Fibroblast of gingiva (primary cell): ENCODE measurements at places on chromosomes 5 and 9.

DNA sequence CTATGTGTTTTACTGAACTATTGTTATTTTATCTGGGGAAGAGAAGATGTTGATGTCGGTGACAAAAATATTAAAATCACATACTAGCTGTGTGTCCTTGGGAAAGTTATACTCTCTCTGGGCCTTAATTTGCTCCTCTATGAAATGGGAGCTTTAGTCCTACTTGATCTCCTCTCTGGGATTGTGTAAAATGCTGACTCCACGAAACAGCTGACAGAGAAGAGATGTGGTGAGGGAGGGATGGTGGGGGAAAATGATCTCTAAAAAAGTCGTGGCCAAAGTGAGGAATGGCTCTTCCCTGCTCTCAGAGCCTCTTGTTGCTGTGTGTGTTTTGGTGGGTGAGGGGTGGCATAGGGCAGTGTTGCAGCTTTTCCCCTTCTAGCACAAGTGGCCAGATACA lies 173.7 kb downstream of the MELK start:
- DNase-seq = no peak

GRCh38 chr9:80383331-80383730 lies 811.6 kb downstream of the TLE4 start:
- no peak for DNase-seq

GRCh38 chr5:179796877-179797608 lies 3.3 kb downstream of the LTC4S start:
- DNase-seq = no peak

DNA sequence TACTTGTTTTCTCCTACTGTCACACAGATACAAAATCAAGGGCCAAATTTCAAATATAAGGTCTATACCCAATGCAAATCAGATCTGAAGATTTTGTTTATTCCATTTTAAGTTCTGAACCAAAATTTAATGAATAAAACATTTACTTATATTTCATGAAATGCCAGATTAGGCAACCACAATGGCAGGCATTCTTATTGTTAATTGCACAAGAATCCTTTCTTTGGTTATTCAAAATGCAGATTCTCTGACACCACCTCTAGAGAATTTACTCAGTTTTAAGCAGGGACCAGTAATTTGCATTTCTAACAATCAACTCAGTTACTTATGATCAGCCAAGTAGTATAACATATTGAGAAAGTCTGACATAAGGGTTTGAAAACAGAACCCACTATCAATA lies 972.4 kb upstream of the ACO1 start:
- no peak for DNase-seq

DNA sequence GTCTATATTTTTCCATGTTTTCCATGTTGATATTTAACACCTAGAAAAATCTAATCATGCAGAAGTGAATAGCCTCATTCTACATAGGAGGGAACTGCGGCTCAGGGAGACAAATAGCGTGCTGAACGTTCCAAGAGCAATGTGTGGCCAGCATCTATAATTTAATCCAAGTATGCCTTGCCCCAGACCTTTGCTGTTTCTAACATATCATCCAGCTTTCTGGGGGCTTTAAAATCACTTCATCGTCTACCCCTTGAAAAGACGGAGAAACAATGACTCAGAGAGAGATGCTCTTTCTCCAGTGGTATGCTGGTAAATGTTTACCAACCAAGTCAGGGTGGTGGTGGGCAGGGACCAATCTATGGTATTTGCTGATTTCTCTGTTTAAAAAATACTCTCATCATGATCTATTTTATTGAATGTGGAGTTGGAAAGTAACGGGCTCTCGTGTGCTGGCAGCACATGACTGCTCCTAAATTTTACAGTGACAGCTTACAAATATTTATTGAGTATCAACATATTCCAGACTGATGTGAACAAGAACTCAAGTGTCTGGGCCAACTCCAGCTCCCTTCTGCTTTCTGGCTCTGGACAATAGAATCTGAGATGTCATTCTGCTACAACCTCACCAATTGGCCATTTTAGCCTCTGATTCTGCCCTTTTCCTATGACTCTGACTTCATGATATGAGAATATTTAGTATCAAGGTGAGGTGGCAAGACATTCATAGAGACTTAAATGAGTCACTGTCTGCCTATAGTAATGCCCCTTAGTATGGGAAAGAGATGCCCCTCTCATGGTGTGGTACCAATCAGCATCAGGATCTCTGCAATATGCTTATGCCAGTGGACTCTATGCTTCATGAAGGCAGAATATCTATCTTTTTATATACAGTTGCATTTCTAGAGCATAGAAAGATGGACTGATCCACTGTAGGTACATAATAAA lies 407.4 kb upstream of the TNC start:
- no peak for DNase-seq

DNA sequence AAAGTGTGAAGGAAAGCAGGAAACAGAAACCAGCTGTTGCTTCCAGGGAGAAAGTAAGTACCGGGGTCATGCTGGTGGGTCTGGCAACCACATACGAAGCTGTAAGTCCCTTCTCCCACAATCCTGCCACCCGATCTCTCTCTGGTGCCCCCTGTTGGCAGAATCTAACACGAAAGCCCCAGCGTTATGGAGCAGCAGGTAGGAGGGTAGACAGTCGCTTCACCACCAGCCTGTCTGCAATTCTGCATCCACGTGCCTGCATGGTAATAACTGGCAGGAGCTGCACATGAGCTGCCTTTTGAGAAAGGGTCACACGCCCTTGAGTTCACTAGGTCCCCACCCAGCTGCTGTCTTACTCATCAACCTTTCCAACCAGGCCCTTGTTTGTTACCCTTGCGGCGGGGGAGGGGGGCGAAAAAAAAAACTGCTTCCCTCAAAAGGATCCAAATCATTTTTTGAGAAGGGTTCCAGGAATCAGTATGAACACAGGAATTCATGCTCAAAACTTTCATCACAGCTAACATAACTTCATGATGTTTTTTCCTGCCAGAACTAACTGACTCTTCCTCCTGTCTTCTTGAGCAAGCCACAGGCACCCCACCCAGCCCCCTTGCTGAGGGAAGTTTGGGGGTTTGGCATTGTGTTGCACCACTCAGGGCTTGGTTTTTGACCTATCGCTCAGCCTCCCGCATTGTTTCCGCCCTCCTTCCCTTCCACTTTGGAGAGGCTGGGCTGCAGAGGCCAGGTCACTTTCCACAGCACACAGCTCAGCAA lies 19.6 kb upstream of the TMEM252 start:
- DNase-seq = peak; percentile 4

- DNase-seq = peak; percentile 60
Measured at GRCh38 chr9:72362118-72362531, 2.9 kb downstream of the ZFAND5 start.
